Right renal cortex interstitium (tissue), 3 donors: ENCODE measurements at places on chromosomes 1 and 21. TPM values are rescaled to one million over a fixed set of nuclear protein-coding genes. Genes with fewer than 3 reads are reported as not detected.

GRCh38 chr1:205043866-205044265 lies 854 bp downstream of the CNTN2 start:
- no peak for DNase-seq

DNA sequence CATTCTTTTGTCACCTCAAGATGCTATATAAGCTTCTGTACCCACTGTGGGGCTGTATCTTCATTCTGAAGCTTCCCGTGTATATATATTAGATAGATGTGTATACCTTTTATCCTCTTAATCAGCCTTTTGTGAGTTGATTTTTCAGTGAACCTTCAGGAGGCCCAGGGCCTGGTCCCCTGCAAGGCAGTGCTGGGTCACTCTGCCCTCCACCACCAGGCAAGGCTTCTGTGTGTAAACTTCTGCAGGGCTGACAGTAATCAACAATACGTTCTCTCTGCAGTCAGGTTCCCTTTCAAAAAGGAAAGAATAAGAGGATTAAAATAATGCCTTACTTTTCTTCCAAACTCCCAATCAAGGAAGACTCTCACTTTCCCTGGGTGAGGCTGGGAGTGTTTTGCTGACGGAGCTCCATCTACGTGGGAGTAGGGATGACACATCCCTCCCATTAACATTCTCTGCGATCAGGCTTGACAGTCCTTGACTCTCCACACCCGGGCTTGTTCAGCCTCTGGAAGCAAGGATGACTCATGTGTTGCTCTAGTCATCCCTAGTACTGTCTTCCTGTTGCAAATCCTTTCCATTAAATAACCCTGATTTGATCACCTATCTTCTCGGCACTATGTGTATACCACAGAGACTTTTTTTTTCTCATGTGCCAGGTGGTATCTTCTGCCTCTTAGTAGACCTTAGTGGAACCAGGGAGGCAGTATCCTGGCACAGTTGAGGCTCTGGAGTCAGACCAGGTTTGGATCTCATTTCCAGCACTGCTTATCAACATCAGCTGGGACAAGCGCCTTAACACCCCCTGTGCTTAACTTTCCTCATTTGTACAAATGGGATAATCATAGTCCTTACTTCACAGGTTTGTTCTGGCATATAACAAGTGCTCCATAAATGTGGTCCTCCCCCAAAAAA lies 70.3 kb upstream of the KCNK1 start:
- DNase-seq: peak; percentile 3

GRCh38 chr1:248906753-248907661 lies 972 bp downstream of the PGBD2 start:
- DNase-seq: no peak

GRCh38 chr1:212702672-212703071 lies 3.0 kb upstream of the BATF3 start:
- no peak for DNase-seq

GRCh38 chr1:205068457-205069040 lies 15.7 kb downstream of the TMEM81 start:
- no peak for DNase-seq

- no peak for DNase-seq
Observed at GRCh38 chr1:3903141-3904005, 3.3 kb upstream of the C1orf174 start.

DNA sequence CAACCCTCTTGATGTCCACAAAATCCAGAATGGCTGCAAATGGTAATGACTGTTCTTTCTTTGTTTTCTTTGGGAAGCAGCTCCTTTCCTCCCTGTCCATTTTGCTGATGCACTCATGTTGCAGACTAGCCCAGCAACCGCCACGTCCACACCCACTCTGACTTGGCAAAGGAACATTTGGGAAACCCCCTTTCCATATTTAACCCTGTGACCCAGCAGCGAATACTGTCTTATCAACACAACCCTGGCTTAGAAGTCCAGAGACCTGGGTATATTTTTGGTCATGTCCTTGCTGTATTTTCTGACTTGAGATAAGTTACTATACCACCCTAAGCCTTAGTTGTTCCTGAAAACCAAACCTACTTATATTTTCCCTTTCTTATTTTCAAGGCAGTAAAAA lies 18.1 kb upstream of the SHE start:
- no peak for DNase-seq

- DNase-seq: no peak
Observed at GRCh38 chr1:116804736-116805135, 50.5 kb downstream of the CD2 start.

GRCh38 chr1:154807048-154807591 lies 63.0 kb downstream of the KCNN3 start:
- DNase-seq: no peak

DNA sequence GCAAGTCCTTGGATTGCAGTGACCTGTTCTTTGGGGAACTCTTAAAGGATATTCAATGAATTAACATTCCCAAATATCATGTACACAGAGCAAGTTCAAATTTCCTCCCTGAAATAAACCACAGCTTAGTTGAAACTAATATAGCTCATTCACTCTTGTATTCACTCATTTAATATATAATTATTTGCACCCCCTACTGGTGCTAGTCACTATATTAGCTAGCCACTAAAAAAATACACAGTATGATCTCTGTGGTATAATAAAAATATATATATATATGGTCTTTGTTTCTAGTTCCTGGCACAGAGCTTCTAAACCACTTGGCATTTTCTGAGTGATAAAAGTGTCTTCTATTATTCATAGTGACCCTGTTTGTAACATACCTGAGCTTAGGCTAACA lies 177.3 kb upstream of the LYPLAL1 start:
- DNase-seq: no peak

GRCh38 chr1:117678246-117678977 lies 72.6 kb downstream of the TENT5C start:
- no peak for DNase-seq

DNA sequence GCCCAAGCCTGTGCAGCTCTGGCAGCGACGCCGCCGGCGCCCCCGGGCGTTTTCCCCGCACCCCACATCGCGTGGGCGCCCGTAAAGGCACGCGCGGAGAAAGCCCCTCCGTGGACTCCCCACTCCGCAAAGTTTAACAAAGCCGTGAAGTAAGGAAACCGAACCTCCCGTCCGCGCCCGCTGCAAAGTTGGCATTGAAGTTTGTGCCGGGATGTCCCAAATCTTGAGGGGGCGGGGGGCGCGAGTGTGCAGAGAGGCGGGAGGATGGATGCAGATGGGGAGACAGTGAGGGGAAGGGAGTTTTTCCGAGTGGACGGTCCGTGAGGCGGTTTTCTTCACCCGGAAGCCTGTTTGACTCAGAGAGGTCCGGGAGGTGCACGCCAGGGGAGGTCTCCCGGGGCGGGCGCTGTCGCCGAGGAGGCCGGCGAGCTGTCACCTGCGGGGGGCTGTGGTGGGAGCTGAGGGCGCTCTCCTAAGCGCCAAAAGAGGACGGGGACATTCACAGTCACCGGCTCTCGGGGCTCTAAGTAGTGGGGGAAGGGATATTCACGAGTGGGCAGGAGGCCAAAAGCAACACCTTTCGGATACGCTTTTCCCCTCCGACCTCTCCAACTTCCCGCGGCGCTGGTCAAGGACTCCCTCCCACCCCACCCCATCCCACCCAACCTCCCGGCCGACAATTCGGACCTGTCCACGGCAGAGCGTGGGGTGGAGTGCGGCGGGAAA lies 1.3 kb downstream of the WLS start:
- no peak for DNase-seq

DNA sequence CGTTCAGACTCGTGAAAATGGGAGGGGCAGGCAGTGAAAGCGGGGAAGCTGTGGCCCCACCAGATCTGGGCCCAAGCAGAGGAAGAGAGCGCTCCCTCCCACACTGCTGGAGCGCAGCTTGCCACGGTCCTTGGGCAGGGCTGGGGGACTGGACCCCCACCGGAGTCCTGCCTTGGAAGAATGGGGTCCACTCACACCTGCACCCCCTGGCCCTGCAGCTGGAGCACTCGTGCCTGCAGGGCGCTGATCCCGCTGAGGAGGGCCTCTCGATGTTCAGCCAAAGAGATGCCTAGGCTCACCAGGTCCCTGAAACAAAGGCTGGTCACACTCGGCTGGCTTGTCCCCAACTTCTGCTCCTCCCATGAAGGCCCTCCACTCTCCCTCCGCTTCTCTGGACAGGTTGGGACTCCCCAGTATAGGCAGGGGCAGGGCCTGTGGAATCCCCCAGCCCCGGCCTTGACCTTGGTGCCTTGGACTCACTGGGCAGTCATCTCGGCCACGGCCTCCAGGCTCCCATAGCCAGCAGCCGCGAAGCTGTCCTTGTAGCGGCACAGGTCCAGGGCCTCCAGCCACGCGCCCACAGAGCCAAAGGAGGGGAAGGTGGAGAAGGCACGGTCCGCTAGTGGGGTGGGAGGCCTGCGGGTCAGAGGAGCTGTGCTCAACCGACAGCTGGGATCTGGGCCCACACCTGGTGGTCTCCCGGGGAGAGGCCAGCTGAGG lies 26.0 kb downstream of the CDCA8 start:
- no peak for DNase-seq

DNA sequence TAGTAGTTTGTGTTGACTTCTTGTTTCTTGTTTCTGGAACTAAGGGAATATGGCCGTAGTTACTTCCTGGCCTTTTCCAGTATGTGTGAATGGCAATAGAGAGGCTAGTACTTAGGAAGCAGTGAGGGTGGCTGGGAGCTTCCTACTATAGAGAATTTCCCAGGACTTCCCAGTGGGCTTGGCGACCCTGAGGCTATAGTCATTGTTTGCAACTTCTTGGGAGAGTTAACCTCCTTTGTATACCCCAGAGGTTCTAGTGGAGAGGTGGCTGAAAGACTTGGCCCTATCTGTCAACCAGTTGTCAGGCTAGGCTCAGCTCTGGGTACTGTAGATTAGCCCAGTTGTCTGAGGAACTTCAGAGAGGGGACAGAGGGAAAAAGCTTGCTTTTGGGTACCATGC lies 15.6 kb downstream of the RAD54L start:
- no peak for DNase-seq

DNA sequence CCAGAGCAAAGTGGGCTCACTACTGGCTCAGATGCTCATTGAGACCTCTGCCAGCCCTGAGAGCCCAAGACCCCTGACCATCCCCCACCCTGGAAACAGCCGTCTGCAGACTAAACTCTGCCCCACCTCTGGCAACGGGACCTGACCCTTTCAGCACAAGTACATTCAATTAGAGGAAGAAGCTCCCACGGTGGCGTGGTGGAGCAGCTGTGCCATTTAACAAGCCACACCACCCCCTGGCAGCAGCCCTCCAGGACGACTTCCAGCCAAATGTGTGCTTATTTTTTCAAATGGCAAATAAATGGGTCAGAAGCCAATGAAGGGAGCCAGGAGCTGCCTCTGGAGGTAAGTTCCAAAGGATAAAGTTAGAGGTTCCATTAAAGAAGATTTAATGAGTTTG lies 226.7 kb downstream of the NPHP4 start:
- no peak for DNase-seq

DNA sequence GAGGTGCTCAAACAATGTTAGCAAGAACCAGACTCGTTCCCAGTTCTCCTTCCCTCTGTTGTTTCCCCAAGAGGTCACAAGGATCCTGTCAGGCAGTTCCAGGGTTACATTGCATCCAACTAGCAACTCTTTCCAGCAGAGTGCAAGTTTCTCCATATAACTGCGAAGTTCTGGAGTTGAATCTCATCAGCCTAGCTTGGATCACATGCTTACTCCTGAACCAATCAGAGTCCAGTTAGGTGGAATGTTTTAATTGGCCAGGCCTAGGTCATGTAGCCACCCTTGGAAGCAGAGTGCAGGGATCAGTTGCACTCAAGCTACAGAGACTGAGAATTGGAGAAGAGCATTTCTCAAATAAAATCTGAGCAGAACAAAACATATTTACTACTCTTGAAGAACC lies 15.9 kb upstream of the PIK3R3 start:
- DNase-seq: no peak

GRCh38 chr1:181893937-181894336 lies 167.6 kb downstream of the ZNF648 start:
- no peak for DNase-seq

DNA sequence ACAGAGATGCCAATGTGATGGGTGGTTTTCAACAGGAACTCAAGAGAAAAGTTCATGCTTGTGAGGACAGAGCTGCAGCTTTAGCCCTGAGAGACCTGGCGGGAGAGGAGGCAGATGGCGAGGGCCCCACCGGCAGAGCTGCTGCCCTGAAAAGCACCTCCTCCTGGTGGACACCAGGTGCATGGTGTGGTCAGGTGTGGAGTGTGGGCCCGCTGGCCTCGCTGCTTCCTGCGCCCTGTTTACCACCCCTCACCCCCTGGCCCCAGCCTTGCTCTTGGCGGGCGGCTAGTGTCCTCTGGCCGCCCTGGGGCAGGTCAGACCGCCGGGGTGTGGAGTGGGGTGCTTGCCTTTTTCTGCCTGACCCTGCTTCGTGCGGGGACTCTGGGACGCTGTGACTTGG lies 42.8 kb downstream of the PRKCZ start:
- no peak for DNase-seq

- no peak for DNase-seq
Observed at GRCh38 chr1:109391157-109391556, 6.6 kb downstream of the SORT1 start.

DNA sequence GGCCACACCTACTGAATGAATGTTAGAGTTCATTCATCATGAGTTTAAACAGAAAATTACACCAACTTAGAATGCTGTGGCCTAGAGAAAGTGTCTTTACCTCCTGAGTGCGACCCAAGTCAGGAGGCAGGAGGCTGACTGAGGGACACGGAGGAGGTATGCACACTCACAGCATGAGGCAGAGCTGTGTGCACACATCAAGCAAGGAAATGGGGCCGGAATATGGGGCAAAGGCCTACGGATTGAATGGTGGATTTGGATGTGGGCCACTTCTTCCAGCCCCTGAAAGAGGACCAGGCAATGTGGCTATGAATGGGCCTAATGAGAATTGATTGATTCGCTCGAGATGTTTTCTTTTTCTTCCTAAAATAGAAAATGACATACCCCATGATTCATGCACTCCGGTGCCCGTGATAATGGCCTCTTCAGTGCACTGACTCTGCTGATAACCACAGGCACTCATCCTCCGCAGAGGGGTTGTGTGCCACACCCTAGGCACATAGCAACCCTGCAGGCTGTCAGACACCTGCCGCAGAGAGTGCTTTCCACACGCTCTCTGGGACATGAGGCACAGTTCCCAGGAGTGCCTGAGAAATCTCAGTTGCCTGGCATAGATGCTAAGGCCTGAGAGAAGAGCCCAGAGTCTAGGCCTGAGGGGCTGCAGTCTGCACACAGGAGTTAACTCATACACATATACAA lies 155.5 kb downstream of the GLUL start:
- DNase-seq: no peak

KLF17 gene
- polyA plus RNA-seq: not detected

ITLN2 gene
- polyA plus RNA-seq: not detected

GJA8 gene
- 0.65 TPM for polyA plus RNA-seq

OR2T2 gene
- not detected for polyA plus RNA-seq

NUF2 gene
- 27.5 TPM for polyA plus RNA-seq

IL24 gene
- 0.35 TPM for polyA plus RNA-seq

UAP1 gene
- 37.3 TPM for polyA plus RNA-seq

RNF2 gene
- polyA plus RNA-seq: 64.6 TPM

CHIT1 gene
- 0.11 TPM for polyA plus RNA-seq

HPCA gene
- 0.25 TPM for polyA plus RNA-seq

HENMT1 gene
- polyA plus RNA-seq: 12.3 TPM

KCNJ9 gene
- 0.12 TPM for polyA plus RNA-seq

FCN3 gene
- 1.9 TPM for polyA plus RNA-seq

MARK1 gene
- 8.3 TPM for polyA plus RNA-seq

CASZ1 gene
- 14.0 TPM for polyA plus RNA-seq

GPR37L1 gene
- 0.03 TPM for polyA plus RNA-seq
